GM04504 (cell line): ENCODE measurements at places on chromosomes 3 and 15.
A peak's percentile ranks its signal among the peaks of the same experiment; 100 is the strongest.

- DNase-seq, result no peak
Observed at GRCh38 chr15:90105521-90105920, 3.3 kb upstream of the IDH2 start.

DNA sequence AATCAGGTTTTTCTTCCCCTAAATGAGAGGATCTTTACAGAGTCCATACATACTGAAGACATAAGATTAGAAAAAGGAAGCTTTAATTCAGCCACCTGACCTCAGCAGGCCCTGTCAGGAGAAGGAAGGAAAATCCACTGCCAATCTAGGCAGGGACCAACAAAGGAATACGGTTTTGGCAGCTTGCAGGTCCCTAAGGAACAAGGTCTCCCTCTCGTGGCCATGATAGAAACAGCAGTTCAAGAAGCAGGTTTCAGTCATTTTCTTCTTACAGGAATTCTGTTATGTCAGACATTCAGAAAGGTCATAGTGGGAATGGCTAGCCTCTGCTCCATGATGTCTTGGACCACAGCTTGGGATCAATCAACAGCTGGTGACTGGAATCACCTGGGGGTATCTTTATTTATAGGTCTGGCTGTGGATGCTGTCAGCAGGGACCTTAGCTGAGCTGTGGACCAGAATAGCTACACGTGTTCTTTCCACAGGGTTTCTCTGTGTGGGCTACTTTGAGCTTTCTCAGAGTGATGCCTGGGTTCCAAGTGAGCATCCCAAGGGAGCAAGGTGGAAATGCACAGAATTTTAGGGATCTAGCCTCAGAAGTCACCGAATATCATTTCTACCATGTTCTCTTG is 9.4 kb upstream of the CMSS1 start:
- peak; percentile 51 for DNase-seq

DNA sequence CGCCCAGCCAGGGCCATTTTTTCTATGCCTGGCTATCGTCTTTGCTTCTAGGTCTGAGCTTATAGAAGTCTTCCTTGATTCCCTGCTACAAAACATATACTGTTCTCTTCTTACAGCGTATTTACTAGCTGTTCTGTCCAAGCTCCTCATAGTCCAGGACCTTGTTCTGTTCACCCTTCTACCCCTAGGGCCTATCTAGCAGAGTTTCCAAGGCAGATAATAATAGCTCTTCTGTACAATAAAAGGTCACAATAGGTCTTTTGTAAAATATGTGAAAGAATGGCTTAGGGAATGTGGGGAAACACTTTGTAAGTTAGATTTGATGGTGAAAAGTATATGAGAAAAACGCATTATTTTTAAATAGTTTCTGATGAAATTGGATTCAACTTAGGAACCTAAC is 158.2 kb downstream of the P3H2 start:
- DNase-seq, result no peak

DNA sequence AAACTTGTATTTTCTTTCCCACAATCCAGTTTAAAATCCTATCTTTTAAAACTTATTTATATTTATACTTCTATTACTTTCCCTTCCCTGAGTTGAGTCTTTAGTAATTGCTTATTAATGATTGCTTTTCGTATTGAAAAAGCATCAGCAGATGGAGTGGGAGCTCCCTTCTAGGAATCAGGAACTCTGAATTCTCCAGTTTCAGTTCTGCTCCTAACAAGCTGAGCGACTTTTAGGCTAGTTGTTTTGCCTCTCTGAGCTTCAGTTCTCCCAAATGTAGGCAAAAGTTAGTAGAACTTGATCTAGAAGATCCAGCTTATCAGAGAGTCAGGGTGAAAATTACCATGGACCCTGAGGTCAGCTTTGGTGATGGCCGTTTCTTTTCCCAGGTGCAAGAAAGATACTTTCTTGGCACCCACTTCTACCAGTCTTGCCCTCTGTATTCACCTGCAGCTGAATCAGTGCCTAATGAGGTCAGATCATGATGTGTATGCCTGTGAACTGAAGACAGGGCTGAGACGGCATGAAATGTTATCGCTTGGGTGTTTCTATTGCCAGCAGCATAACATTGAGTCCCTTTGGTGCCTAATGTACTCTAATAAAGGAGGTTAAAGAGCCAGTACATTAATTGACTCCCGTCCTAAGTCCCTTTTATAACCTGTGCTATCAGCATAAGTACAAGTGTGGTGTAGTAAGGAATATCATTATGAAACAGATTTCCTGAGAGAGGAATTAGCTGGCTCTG is 194.5 kb upstream of the TBC1D5 start:
- no peak for DNase-seq

DNA sequence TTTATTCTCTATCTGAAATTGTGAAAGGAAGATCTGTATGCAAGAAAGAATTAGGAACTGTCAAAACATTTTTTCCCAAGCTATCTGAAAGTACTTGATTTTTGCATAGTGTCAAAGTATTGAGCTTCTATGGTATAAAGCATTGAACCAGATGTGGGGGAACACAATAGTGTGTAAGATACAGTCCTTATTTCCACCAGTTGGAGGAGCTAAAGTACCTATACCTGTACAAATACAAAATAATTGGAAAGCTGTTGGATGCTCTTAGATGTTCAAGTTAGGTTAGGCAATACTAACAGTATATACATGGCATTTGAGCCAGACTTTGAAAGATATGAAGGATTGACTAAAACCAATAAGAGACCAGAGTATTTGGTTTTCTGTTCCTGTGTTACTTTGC is 148.4 kb downstream of the B3GALNT1 start:
- no peak for DNase-seq

- DNase-seq, result peak; percentile 24
Observed at GRCh38 chr3:125098611-125099291, 43.0 kb upstream of the HEG1 start.

DNA sequence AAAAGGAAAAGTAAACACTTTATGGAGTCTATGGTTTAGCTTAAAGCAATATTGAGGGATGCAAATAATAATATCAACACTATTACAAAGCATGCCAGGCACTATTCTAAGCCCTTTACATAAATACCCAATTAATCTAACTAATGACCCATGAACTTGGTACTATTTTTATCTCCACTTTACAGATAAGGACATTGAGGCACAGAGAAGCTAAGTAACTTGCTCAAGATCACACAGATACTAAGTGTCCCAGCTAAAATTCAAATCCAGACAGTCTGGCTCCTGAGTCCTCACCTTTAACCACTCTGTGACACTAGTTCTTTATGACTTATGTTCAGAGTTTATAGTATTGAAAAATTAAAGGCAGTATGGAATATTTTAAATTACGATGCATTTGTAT is 5.6 kb downstream of the MBD4 start:
- no peak for DNase-seq

DNA sequence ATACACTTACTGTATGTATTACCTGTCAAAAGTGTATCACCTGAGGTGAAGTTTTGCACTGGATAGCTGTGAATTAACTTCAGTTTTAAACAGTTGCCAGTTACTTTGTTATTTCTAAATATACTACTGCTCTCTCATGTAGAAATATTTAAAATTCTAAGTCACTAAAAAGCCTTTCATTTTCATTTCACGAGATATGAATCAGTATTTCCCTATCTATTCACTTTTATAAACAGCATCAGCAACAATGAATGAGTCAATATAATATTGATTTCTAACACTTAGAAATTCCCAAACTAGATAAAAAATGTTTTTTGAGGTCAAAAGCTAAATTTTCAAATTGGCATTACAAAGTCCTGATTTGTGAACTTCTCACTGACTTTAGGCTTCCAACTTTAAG is 32.6 kb downstream of the UBE3A start:
- no peak for DNase-seq

DNA sequence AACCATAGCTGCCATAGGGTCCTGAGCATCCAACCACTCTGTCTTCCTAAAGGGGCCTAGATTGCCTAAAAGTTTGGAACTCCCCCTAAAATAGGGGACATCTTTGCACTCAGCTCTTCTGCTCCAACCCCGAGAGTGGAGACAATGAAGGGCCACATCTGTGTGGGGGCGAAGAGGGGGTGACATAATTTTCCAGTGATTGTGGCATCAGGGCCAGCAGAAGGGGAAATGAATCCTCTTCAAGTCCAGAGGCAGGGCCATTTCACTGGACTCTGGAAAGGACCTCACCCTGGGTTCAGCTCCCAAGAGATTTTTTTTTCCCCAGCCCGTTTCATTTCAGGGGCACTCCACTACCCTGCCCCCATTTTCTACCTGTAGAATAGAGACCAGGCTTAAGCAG is 4.6 kb upstream of the ANKRD63 start:
- DNase-seq, result no peak

- DNase-seq, result no peak
Observed at GRCh38 chr3:66980791-66981190, 17.3 kb upstream of the KBTBD8 start.

- peak; percentile 35 for DNase-seq
Observed at GRCh38 chr15:32790352-32790999, 72.7 kb downstream of the GREM1 start.
